ENCODE measurements at places on chromosomes 3 and 15.

DNA sequence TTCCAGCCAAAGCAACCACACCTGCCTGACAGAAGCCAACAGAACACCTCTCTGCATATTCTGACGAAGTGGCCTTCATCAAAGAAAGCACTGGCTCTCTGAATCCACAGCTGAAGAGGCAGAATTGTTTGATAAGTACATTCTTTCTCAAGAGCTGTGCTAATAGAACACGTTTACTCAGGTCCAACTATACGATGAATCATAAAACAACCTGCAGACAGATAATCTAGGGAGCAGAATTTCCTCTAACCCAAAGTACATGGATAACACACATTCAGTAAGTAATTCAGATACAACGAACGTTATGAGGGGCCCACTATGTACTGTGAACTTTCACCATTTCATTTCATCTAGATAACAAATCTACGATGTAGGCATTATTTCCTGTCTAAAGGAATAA, 25.4 kb downstream of the ALDH1A2 start:
- no peak for DNase-seq

DNA sequence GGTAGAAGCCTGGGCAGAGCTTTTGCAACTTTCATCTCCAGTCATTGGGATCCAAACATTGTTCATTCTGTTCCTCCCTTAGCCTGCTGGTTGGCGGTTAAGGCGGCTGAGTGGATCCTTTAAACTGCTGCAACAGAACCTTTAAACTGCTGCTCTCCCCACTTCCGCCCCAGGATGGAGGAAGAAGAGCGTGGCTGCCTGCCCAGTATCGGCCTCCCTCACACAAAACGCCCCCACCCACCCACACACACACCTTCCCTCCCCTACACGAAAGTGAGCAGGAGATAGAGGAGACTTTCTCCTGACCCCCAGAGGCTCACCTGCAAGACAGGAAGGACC, 460 bp upstream of the ZMAT3 start:
- peak; percentile 64 for DNase-seq

DNA sequence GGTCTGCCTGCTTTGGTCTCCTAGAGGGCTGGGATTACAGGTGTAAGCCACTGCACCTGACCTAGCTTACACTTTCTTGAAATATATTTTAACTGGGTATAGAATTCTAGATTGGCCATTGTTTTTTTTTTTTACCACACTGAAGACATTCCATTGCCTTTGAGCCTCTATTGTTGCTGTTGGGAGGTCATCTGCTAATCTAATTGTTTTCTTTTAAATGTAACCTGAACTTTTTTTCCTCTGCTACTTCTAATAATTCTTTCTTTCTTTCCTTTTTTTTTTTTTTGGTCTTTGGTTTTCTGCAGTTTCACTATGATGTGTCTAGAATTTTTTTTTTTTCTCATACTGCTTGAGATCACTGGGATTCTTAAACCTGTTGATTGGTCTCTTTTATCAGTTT, 28.1 kb downstream of the ERICH6 start:
- DNase-seq = peak; percentile 16

DNA sequence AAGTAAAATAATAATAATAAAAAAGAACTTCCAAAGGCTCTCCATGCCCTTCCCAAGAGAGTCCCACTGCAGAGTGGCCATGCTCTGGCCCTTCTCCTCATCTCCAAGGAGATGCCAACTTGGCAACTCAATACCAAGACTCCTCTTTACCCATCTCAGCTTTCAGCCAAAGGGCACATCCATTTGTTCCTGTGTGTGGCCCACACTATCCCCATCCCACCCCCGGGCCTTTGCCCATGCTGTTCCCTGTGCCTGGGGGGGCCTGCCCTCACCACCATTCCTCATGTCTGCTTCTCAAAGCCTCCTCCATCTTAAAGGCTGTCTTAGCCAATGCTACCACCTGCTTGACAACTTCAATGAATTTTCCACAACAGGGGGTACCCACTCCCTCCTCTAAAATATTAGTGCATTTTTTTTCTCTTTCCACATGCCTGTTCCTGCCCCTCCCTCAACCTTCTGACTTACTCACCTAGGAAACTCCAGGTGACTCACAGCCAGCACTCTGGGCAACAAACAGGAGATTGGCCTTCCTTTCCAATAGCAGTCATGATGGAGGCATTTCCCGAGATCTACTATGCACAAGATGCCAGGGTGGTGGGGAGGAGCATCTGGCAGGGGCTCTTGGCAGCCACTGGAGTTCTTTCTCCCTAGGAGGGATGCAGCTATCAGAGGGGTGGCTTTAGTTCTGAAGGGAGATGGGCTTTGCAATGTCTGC, 109.4 kb upstream of the SMAD3 start:
- DNase-seq = peak; percentile 76

Data from A172 (cell line).